ENCODE measurements at places on chromosomes 5 and 9.

DNA sequence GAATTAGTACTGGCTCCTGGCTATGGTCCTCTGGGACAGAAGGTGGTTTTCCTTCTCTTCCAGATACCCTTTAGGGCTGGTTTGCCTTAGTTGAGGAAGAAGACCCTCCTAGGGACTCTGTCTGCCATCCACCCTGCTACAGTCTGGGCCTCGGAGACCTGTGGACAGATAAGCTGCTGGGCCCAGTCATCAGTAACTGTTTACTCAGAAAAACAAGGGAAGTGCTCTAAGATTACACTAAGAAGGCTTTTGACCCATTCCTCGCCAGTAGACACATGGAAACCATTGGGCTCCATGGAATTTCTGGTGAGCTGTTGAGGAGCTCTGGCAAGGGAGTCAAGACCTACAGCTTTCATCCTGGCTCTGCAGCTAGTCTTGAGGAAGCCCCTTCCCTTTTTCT is 31.2 kb downstream of the LARP1 start:
- DNase-seq = peak; percentile 43

DNA sequence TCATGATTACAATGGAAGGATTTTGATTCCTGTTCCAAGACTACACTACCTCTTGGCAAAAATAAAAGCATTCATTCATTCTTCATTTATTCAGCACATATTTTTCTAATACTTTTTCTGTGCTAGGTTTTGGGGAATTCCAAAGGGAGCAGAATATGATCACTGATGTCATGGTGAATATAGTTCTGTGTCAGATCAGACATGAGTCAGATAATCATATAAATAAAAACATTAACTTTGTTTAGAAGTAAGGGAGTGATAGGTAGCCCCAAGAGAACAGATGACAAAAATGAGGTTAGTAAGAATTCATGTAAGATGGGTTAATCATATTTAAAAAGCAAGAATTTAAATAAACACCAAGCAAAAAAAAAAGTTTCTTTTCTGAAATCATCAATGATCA is 94.1 kb upstream of the RANBP6 start:
- DNase-seq = peak; percentile 41

DNA sequence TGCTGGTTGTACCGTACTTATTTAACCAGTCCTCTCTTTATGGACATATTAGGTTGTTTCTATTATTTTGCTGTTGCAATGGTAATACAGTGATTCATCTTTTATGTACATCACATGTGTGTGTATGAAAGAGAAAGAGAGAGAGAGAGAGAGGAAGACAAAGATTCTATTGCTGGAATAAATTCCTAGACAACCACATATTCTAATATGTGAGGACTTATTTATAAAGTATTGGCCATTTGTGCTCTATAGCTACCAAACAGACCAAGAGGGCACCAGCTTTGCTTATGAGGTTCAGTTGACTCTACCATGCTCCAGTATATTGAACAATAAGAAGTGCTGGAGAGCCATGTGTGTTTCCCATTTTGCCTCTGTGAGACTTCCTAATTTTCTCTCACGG is 513.5 kb downstream of the DMAC1 start:
- DNase-seq = no peak

DNA sequence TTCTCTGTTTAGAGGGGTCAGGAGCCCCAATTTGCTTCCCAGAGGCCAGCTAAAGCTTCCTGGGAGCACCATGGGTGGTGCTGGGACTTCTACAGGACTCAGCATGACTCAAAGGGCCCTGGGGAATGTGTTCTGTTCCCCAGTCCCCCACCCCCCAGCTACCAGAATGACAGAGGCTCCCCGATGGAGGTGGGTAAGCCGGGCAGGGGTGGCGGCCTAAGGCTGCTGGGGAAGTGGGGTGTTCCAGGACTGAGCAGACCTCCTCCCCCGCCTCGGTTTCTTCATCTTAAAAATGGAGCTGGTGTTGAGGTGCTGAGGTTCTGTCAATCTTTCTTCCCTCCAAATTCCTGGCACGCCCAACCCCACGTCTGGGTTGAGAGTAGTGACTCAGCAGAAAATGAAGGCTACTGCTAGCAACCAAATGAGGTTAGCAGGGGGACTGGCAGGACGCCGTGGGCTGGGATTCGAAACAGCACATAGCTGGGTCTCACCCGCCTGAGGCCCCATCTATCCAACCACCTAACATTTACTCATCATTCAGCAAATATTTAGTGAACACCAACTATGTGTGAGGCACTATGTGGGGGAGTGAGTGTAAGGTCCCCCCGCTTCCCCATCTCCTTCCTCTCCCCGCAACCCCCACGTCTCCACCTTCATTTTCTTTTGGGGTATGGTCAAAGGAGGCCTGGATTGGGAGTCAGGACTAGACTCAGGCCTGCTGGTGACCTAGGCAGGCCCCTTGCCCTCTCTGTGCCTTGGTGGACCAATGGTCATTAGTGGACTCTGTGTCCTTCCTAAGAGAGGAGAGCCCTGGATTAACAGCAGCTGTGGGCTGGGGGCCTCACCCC is 50.2 kb downstream of the C9orf50 start:
- DNase-seq = peak; percentile 83

DNA sequence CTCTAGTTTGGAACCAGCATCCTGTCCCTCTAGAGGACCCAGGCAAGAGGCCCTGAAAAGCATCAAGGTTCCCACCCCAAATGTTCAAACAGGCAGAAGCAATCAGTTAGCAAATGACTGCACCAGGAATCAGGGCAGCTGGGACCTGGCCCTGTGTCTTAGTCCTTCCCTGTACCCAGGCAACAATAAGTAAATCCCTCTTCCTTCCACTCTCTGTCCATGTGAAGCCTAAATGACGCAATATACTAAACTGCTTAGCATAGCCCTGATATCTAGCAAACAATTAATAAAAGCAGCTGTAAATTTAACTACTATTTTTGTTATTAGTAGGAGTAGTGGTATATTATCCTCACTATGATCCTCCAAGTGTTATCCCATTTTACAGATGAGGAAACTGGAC is 13.2 kb upstream of the ADRA1B start:
- DNase-seq = no peak

DNA sequence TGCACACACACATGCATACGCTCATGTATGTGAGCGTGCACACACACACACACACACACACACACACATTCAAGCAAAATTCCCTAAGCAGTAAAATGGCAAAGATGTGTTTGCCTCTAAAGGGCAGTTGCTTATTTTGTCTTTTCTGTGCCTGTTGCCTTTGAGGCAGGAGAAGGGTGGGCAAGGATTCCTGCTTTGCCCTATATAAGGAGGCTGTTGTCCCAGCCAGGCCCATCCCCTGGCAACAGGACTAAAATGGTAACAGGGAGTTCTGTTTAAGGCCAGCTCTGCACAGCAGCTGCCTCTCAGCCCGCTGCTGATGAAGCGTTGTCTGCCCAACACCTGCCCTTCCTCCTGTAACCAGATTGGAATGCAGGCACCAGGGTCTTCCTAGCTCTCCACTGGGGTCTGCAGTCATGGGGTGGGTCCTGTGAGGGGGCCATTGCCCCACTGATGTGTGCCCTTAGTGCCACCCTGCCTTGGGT is 64.4 kb downstream of the PPARGC1B start:
- no peak for DNase-seq

GRCh38 chr5:136374638-136375037 is 9.3 kb upstream of the TRPC7 start:
- DNase-seq = no peak

DNA sequence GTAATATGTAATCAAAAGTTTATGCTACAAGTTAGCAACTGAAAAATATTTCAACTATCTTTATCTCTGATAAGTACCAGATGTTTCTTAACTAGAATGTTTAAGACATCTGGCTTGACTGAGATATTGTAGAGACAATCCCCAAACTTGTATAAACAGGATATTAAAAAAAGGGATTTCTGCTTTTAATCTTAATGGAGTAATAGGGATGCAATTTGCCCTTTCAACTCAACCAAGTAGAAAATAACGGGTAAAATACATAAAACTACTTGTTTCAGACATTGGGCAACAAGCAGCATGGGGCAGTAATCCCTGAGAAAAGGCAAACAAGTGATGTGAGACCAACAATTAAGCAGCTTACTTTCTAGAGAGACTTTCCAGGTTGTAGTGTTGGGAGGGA is 9.4 kb upstream of the ADAMTS12 start:
- peak; percentile 57 for DNase-seq

DNA sequence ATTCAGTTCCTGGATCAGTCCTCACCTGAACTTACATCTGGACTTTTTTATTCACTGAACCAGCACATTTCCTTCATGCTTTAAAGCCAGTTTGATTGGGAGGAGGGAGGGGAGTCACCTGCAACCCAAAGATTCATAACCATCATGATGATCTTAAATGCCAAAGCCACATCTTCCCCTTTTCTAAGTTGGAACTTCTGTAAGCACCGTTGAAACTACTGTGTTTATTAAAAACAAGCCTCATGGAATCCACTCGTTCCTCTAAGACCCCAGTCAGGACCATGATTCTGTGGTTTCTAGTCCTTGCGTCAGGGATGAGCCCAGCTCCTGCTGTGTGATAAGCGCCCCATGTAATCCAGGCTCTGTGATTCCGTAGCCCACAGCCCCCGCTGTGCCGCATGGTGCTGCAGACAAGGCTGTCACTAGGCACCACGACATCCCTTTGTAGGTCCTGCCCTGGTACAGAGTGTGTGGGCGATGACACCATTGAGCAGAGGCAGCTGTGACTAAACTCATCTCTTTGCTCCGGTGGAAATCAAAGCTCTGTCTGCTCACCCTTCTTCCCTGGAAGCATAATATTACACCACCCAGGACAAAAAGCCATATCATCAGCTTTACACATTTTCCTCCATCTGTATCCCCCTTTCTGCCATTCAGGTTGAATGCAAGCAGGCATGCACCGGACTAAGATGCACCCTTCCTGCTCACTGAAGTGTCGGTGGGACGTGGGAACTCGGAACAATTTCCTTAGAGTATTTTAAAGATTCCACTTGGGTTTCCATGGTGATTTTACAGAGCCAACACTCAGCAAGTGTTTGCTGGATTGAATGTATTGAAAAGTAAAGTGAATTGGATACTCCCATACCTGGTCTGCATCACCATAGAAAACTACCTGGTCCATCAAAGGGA is 132.0 kb upstream of the FSTL4 start:
- DNase-seq = no peak

GRCh38 chr9:2849941-2850340 is 6.0 kb upstream of the PUM3 start:
- no peak for DNase-seq

DNA sequence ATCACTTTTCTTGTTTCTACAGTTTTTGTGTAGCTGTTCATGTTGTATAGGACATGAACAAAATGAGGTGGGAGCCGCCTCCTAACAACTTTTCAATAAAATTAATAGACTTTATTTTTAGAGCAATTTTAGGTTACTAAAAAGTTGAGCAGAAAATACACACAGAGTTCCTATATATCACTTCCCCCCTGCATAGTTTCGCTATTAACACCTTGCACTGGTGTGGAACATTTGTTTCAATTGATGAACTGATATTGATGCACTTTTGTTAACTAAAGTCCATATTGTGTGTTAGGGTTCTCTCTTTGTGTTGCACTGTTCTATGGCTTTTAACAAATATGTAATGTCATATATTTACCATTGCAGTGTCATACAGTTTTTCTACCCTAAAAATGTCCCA is 47.8 kb upstream of the KCNN2 start:
- DNase-seq = no peak

- no peak for DNase-seq
These were observed 298.3 kb downstream of the CDK5RAP2 start for GRCh38 chr9:120281665-120282064.

DNA sequence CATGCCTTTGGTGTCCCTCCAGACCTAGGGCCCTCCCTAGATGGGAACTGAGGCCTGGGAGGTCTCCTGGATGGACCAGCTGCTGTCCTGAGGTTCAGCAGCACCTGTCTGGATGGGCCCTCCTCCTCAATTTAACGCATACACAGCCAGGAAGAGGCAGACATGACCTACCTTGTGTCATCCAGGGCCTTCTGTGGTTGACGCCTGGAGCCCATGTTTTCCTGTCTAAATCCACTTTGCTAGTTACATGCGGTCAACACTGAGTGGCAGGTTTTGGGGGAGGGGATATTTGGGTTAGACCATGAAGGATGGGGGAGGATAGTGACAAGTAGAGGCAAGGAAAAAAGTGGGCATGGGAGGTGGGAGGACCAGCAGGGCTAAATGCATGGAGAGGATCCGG is 3.1 kb upstream of the STC2 start:
- no peak for DNase-seq

DNA sequence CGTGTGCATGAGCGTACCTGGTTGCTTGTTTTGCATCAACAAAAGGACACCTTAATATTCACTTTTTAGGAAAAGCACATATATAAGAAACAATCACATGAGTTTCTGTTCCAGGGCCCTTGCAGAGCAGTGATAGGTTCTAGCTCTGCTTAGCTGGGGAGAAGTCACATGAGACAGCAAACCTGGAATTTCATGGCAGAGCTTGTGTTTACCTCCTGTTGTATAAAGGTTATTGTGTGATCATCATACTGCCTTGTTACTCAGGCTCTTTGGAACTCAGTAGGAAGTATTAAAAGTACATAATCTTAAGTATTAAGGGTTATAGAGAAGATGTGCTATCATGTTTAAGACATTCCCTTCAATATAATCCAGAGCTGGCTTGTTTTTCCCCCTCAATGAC is 18.0 kb upstream of the VLDLR start:
- DNase-seq = no peak

DNA sequence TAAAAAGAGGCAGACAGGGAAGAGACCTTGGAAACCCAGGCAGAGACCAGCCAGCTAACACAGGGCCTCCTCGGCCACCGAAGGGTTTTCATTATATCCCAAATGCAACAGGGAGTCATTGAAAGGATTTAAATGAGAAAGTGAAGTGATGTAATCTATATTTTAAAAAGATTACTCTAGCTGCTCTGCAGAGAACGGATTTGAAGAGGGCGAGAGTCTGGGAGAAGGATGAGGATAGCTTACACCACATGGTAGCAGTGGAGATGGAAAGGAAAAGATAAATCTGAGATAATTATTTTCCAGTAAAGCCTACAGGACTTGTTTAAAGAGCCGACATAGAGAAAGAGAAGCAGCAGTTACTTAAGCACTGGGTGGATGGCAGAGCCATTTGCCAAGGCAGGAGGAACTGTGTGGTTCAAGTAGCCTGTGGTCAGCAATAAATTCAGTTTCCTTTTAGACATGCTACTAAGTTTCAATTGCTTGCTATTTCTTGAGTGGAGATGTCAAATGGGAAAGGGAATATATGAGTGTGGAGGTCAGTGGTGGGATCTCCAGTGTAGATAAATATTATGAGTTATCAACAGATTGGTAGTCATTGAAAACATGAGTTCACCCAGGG is 9.3 kb downstream of the FBN2 start:
- no peak for DNase-seq

DNA sequence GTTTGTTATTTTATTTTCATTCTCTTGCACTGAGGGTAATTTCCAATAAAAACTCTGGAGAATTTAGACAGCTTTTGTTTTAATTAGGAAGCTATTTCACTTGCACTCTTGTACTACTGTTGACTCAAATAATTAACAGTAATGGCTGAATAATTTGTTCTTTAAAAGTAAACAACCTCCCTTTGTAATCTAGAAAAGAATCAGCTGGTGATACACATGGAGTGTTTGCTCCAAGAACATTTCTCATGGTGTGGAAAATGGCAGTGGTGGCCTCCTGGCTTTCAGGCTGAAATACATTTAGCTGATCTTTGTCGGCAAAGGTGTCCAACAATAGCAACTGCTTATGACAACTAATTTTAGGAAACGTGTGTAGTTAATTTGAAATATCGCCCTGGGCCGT is 129.4 kb downstream of the C9orf152 start:
- DNase-seq = no peak

Data from cardiac fibroblast (primary cell).